Endothelial cell (in vitro differentiated cells): ENCODE measurements at places on chromosomes 2 and 18.
A peak's percentile ranks its signal among the peaks of the same experiment; 100 is the strongest.

DNA sequence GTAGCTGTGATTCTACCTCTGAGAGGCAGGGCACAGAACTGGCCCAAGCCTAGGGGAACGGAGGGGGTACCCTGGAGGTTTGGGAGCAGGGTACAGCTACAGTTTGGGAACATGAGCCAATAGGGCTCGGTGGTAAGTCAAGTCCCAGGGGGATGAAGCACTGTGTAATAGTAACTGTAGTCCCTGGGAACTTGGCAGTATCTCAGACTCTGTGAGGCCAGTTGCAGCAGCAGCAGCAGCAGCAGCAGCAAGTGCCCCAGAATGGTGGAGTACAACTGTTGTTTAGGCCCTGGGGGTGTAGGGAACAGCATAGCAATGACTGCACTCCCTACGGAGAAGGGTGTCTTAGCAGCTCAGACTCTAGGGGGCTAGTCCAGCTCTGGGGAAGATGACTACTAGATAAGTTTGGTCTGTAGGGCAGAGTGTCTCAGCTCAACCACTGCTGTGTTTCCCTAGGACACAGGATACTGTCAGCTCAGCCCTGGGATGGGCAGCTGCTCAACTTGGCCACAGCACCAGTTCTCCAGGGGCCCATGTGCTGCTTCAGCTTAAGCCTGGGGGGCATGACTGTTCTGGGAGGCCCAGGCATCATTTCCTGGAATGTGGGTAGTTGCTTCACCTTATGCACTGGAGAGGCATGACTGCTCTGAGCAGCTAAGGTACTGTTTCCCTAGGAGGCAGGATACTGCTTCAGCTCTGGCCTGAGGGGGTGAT, 20.5 kb downstream of the CARF start:
- peaks cover 5% of the 10 kb centered on the region for H3K4me1 ChIP-seq
- peaks cover 13% of the 10 kb centered on the region for H3K36me3 ChIP-seq
- peaks cover 2% of the 10 kb centered on the region for H3K27me3 ChIP-seq
- H3K4me3 ChIP-seq: no peak overlapping the region
- no peak overlapping the region for H3K27ac ChIP-seq

- DNase-seq: no peak
- no peaks in the 10 kb centered on the region for H3K27me3 ChIP-seq
- peaks cover 6% of the 10 kb centered on the region for H3K36me3 ChIP-seq
- H3K27ac ChIP-seq: no peak overlapping the region
- H3K4me1 ChIP-seq: peaks cover 14% of the 10 kb centered on the region
Measured at GRCh38 chr2:172848519-172848918, 112.9 kb downstream of the RAPGEF4 start.

DNA sequence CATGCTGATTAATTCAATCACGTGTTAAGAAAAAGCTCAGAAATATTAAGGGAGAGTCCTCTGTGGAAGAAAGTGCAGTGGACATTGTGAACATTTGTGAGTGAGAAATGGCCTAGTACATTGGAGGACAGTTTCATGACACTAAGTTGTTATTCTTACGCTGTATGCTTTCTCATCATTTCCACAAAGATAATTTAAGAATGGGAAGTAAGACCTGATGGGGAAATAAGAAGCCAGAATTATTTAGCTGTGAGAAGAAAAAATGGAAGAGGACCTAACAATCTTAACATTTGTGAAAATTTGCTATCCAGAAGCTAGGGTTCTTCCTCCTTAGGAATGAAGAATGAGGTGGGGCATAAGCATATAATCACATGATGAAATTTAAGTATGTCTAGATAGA, 15.2 kb upstream of the RAPH1 start:
- peaks cover 3% of the 10 kb centered on the region for H3K4me1 ChIP-seq
- no peak overlapping the region for H3K4me3 ChIP-seq
- no peak overlapping the region for H3K27ac ChIP-seq
- no peak for DNase-seq
- H3K27me3 ChIP-seq: no peaks in the 10 kb centered on the region

- H3K4me3 ChIP-seq: no peak overlapping the region
- H3K27me3 ChIP-seq: peaks cover 4% of the 10 kb centered on the region
- H3K4me1 ChIP-seq: peaks cover 20% of the 10 kb centered on the region
- DNase-seq: no peak
- no peak overlapping the region for H3K27ac ChIP-seq
Measured at GRCh38 chr2:127226520-127227263, 6.6 kb upstream of the CYP27C1 start.

GRCh38 chr2:126656431-126657147, 631 bp downstream of the GYPC start:
- H3K4me1 ChIP-seq: peaks cover 40% of the 10 kb centered on the region
- H3K4me3 ChIP-seq: peak overlapping the region; percentile 99
- peaks cover 15% of the 10 kb centered on the region for H3K27me3 ChIP-seq
- H3K36me3 ChIP-seq: peaks cover 14% of the 10 kb centered on the region
- peak; percentile 55 for DNase-seq

DNA sequence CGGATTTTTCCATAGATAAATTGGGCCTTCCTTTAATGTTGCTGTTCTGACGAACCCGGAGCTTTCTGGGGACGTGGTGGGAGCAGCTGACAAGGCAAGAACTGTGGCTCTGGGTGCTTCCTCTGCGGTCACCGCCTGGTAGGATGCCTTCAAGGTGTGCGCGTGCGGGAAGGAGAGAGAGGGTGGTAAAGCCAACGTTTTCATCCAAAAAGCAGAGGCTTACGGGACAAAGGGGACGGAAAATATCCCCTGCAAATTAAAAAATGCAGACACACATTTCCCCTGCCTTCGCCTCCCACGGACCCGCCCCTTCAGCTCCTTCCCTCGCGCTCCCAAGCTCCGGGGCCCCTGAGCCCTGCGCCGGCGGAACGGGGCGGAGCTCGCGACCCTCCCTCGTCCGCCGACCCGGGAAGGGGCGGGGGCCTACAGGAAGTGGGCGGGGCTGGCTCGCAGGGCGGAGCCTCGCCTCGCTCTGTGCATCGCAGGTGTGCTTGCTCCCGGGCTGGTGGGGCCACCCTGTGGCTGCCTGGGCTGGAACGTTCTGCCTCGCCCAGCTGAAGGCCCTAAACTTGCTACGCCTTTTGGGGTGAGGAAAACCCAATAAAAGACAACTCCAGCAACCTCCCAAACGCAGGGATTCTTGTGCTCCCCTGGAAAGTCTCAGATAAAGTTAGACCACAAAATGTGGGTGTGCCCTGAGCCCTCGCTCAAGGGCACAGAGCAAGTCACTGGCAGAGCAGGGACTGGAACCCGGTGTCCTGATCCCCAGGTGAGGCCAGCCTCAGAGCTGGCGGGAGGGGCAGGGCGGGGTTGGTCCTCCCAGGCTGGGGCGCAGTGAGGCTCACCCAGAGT, 25.4 kb upstream of the SLC66A3 start:
- no peak overlapping the region for H3K27ac ChIP-seq
- DNase-seq: peak; percentile 75
- H3K27me3 ChIP-seq: peaks cover 9% of the 10 kb centered on the region
- no peaks in the 10 kb centered on the region for H3K36me3 ChIP-seq
- H3K4me1 ChIP-seq: peaks cover 5% of the 10 kb centered on the region
- H3K4me3 ChIP-seq: no peak overlapping the region

DNA sequence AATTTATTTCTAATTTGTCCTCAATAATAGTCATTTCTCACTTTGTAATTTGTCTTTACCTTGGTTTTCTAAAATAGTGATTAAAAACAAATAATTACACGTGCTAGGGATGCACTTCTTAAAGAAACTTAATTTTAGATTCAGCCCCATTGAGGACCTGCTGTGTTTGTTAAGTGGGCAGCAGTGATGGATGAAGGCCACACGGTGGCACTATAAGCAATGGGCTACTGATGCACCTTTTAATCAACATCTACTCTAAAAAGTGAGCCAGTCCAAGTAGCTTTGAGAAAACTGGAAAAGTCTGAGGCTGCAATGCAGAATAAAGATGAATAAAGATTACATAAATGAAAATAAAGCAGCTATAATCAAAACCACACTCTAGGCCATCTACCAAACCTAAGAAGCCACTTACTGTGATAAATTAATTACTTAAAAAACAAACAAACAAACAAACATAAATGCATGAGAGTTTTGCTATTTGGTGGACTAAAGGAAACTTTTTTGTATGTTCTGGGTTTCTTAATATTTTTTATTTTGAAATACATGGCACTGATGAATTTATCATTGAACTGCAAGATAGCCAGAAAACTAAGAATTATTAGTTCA, 89.3 kb downstream of the PDE11A start:
- no peaks in the 10 kb centered on the region for H3K27me3 ChIP-seq
- peak; percentile 17 for DNase-seq
- no peaks in the 10 kb centered on the region for H3K4me1 ChIP-seq
- H3K27ac ChIP-seq: no peak overlapping the region
- no peaks in the 10 kb centered on the region for H3K36me3 ChIP-seq
- H3K4me3 ChIP-seq: no peak overlapping the region

- no peak overlapping the region for H3K27ac ChIP-seq
- H3K36me3 ChIP-seq: no peaks in the 10 kb centered on the region
- peaks cover 2% of the 10 kb centered on the region for H3K27me3 ChIP-seq
- H3K4me1 ChIP-seq: no peaks in the 10 kb centered on the region
Measured at GRCh38 chr2:227033471-227034148, 130.4 kb downstream of the COL4A4 start.

GRCh38 chr2:200357845-200358244, 51.4 kb downstream of the SPATS2L start:
- no peak overlapping the region for H3K4me3 ChIP-seq
- no peak for DNase-seq
- no peak overlapping the region for H3K27ac ChIP-seq
- peaks cover 7% of the 10 kb centered on the region for H3K4me1 ChIP-seq

GRCh38 chr2:181363164-181363563, 94.0 kb upstream of the ITGA4 start:
- no peak overlapping the region for H3K27ac ChIP-seq
- no peaks in the 10 kb centered on the region for H3K27me3 ChIP-seq
- no peak for DNase-seq
- H3K4me3 ChIP-seq: no peak overlapping the region

GRCh38 chr18:957829-958228, 53.2 kb downstream of the ADCYAP1 start:
- no peak for DNase-seq
- H3K27me3 ChIP-seq: no peaks in the 10 kb centered on the region
- no peak overlapping the region for H3K27ac ChIP-seq
- no peaks in the 10 kb centered on the region for H3K36me3 ChIP-seq
